ENCODE measurements at places on chromosomes 12 and 14. TPM values are rescaled to one million over a fixed set of nuclear protein-coding genes. Genes with fewer than 3 reads are reported as not detected.

The CDKN3 gene
- total RNA-seq, result 7.7 TPM

The DCN gene
- total RNA-seq, result 2.9 TPM

GRCh38 chr12:100141998-100142850 is 450 bp downstream of the BLTP3B start:
- DNase-seq, result no peak

DNA sequence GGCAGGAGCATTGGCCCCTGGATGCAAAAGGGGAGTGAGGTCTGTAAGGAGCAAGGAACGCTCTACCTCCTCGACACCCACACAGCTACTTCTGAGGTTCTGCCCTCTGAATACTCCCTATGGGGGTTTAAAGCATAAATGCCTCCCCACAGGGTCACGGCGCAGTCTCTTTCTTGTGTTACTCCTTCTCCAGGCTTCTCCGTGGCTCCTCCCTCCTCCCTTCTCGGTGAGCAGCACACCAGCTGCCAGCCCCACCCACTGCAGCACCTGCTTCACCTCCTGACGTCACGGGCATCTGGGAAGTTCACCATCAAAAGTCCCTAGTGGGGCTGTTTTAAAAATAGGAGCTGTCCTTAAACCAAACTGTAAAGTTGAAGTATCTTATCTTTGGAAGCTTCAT is 67.3 kb downstream of the SPTB start:
- no peak for DNase-seq

- no peak for DNase-seq
Measured at GRCh38 chr14:85686908-85687307, 157.0 kb downstream of the FLRT2 start.

GRCh38 chr14:29462772-29463171 is 464.9 kb downstream of the PRKD1 start:
- DNase-seq, result no peak

GRCh38 chr12:112446008-112446725 is 27.4 kb downstream of the PTPN11 start:
- DNase-seq, result no peak

Measured in kidney epithelial cell (primary cell).